ENCODE measurements at places on chromosomes 3 and 15.

GRCh38 chr3:4904811-4905695 lies 74.2 kb upstream of the BHLHE40 start:
- DNase-seq = no peak

DNA sequence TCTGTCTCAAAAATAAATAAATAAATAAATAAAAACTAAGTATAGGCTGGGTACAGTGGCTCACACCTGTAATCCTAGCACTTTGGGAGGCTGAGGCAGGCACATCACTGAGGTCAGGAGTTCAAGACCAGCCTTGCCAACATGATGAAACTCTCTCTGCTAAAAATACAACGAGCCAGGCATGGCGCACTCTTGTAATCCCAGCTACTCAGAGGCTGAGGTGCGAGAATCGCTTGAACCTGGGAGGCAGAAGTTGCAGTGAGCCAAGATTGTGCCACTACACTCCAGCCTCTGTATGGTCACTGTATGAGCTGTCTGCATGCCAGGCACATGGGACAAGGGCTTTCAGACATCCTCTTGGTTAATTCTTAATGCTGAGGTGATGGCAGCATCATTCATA lies 28.7 kb downstream of the TIPIN start:
- DNase-seq = no peak

DNA sequence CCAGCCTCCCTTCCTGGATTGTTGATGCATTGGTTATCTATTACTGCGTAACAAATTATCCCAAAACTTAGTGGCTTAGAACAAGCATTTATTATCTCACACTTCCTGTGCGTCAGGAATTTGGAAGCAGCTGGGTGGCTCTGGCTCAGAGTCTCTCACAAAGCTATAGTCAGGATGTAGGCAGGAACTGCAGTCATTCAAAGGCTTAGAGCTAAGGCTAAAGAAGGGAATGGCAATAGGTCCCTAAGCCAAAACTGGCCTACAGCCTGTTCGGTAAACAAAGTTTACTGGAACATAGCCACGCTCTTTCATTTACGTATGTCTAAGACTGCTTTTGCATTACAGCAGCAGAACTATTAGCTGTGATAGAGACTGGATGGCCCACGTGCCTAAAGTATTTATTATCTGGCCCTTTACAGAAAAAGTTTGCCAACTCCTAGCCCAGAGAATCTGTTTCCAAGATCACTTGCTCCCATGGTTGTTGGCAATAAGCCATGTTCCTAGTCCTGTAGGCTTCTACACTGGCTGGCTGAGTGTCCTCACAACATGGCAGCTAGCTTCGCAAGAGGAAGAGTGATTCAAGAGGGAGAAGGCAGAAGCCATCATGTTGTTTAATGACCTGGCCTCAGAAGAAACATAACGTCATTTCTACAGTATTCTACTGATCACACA lies 132.4 kb downstream of the SNRK start:
- no peak for DNase-seq

- DNase-seq = no peak
Measured at GRCh38 chr3:111692593-111693552, 97.7 kb upstream of the ZBED2 start.

DNA sequence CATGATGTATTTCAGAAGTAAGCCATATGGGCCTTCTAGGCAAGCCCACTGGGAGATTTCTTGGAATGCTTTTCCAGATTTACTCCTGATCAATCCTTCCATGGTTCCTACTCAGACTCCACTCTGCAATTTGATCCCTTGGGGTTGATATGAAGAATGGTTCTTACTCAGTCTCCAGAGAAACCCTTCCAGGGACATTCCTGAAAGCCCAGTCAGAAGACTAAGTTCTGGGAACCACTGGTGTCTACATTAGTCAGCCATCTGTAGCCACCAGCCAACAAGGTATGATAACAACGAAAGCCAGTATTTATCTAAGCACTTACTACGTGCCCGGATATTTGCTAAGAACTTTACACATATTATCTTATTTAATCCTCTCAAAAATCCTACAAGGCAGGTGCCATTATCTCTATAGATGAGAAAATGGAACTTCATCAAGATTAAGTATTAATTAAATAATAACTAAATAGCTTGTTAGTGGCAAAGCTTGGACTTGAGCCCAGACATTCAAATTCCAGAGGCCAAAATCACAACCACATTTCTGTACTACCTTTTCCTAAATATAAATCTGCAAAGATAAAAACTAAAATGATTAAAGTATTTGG lies 32.7 kb downstream of the ZNF385D start:
- DNase-seq = no peak

- DNase-seq = no peak
Measured at GRCh38 chr3:135148398-135149020, 353.4 kb downstream of the EPHB1 start.

DNA sequence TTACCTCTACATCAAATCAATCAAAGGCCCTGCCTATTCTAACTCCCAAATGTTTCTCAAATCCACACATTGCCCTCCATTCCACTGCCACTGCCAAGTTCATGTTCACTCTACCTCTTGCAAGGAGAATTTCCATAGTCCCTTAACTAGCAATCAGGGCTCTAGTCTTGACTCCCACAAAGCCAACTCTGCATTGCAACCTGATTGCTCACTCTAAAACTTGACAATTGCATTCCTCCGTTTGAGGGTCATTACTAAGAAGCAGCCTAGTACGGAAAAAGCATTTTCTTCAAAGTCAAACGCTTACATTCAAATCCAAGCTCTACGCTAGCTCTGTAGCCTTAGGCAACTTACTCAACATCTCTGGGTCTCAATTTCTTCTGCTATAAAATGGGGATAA lies 1.2 kb downstream of the CPA3 start:
- DNase-seq = no peak

- DNase-seq = no peak
Measured at GRCh38 chr15:92676561-92676960, 21.0 kb upstream of the FAM174B start.

DNA sequence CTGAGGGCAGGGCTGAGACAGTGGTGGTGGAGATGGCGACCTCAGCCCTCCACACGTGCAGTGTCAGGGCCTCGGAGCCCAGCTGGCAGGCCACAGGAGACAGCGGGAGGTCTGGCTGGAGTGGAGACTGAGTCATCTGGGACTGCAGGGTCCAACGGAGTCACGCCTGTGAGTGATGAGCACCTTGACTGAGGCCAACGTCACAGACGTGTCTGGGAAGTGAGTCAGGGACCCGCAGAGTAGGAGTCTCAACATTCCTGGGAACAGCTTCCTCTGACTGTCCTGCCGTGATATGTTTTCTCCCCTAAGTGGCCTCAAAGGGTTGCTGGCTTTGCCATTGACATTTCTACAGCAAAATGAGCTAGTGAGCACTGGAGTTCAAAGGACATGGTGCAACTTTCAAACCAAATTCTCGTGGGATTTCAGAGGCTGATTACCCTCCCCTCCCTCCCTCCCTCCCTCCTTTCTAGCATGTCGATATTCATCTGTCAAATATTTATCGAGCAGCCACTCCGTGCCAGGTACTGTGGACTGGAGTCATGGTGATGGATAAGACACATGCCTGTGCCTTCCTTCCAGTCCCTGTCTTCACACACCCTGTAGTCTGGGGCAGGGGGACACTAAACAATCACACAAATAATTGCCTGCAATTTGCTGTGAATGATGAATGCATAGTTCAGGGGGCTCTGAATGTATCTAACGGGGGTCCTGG lies 53.3 kb upstream of the AMOTL2 start:
- no peak for DNase-seq

DNA sequence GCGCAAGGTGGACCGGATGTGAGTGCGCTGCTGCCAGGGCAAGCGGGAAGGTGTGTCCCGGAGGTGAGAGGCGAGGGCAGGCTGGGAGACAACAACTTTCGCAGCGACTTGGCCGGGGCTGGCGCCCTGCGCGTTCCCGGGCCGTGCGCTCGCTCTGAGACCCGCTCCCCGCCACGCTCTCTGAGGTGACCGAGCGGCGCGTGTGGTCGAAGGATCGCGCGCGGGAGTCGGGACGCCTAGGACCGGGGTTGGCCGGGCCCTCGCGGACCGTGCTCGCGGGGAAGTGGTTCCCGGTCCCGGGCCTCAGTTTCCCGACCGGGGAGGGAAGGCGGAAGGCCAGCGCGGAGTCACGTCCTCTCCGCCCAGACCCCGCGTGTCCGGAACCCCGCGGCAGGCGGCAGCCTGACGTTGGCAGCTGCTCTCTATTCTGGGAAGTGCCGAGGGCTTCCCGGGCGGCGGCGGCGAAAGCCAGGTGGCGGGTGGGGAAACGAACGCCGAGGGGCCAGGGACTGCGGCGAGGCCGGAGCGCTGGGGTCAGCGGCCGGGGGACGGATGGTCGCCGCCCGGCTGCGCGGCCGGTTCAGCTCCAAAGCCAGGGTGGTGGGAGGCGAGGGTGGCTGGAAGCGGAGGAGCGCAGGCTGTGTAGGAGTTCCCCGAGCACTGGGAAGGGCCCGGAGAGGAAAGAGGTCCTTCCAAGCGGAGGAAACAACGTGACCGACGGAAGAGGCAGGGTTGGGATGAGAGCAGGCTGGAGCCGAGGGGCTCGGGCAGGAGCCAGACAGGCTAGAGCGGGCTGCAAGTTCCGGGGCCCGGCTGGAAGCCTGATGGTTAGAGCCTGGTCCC lies 1.0 kb upstream of the IGF2BP2 start:
- DNase-seq = peak; percentile 27

- no peak for DNase-seq
Measured at GRCh38 chr15:62377736-62378480, 212.8 kb upstream of the C2CD4B start.

Data from stimulated activated naive CD4-positive, alpha-beta T cell treated with Interleukin-2 at 50 U/mL for 16 hours (primary cell).